HL-60 (cell line): ENCODE measurements at places on chromosomes 11 and 22.

- peak; percentile 36 for DNase-seq
Observed at GRCh38 chr22:26095256-26095956, 73.9 kb upstream of the SEZ6L start.

DNA sequence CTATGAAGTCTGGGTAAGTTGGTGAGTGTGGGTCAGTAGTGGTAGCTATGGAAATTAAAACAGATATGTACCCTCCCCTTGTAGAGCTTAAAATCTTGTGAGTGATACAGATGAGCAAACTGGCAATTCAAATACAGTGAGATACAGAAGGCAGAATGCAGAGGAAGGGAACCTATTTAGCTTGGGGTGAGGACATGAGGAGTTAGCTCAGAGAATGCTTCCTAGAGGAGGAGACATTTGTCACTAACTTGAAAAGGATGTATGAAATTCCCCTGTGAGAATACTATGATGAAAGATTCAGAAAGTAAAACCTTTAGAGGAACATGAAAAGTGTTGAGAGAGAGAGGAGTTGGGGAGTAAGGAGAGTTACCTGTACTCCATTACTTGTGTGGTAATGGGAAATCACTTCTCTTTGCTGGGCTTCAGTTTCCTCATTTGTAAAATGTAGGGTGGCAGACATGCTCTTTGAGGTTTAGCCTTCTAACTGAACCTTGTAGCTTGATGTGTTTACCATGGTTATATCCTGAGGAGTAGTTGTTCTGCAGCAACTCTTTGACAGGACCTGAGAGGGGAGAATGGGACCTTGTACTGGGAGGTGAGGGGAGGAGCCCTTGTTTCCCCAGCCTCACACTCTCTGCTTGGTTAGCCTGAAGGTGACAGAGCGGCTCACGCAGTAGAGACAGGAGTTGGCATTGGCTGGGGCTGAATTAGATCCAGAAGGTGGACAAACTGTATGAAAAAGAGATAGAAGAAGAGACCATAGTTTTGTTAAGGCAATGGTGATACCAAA, 17.9 kb downstream of the SWAP70 start:
- no peak for DNase-seq

DNA sequence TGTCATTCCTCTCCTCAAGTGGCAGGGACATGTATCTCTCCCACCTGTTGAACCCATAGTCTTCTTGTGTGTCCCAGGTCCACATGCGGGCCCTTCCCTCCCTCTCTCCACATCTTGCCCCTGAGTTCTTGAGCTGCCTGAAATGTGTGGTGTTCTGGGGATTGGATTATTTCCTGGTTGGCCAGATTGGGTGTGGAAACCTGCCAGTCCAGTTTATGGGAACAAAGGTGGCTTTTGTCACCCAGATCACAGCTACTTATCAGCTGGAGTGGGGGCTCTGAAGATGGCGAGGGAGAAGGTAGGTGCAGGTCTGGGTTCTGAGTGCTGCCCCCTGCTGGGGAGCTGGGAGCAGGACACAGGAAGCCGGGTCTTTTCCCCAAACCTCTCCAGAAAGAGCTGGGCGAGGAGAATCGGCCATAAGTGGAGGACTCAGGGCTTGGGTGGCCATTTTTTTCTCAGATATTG, 14.2 kb downstream of the DTX4 start:
- no peak for DNase-seq

DNA sequence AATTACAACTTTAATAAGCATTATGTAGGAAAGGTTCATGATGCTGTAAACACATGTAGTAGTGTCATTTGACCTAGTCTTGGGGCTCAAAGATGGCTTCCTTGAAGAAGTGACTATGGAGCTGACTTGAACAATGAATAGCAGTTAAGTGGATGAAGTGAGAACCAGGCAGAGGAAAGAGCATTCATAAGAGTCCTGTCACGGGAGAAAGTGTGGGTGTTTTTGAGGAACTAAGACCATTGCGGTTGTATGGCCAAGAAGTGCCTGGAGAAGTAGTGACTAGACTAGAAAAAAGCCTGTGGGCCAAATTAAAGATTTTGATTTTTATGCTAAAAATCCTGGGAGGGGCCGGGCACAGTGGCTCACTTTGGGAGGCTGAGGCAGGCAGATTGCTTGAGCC, 7.2 kb upstream of the IL18BP start:
- peak; percentile 78 for DNase-seq

- no peak for DNase-seq
Observed at GRCh38 chr11:10628508-10629236, 60.2 kb upstream of the LYVE1 start.

GRCh38 chr11:101620026-101620425, 36.2 kb upstream of the TRPC6 start:
- no peak for DNase-seq

DNA sequence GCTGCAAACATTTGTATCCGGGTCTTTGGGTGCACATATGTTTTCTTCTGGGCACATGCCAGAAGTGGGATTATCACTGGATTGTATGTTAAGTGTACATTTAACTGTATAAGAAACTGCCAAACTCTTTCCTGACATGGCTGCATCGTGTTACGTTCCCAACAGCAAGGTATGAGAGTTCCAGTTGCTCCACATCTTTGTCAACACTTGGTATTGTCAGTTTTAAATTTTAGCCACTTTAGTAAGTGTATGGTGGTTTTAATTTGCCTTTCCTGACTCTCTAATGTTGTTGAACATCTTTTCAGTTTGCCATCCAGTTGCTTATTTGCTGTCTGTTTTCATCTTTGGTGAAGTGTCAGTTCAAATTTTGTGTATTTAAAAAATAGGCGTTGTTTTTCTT, 22.5 kb upstream of the SMIM38 start:
- no peak for DNase-seq

GRCh38 chr11:46305295-46305694, 27.8 kb downstream of the CREB3L1 start:
- DNase-seq = peak; percentile 83

GRCh38 chr11:70951139-70951804, 301.1 kb downstream of the SHANK2 start:
- DNase-seq = no peak

DNA sequence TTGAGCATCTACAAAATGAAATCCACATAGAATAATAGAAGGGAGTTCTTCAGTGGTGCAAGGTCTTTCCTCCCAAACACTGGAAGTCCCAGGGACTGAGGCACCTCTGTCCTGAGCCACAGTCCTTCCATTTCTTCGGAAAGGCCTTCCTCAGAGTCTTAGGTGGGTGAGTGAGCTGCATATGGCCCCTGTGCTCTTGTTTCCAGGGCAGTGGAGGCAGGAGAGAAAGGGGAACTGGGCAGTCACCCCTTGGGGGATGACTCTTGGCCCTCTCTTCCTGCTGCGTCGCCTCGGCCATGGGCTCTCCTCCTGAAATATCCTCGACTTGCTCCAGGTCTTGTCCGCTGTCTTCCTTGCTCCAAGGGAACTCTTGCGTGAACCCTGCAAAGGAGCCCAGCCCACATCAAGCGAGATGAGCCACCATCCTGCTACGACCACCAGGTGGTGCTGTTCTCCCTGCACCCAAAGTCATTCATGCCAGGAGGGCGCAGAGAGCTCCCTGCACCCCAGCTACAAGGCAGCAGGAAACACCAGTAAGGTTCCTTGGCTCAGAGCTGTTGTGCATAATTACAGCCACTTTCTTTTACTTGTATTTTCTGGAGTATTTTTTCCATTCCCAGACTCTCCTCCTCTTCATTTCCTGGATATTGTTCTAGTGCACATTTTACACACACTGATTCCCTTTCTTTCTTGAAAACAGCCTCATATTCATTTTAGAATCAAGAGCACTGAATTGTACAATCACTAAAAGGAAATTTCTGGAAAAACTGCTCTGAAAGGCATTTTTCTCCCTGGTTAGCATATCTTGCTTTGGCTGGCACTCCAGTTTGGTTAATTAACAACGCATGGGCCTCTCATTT, 397.8 kb downstream of the OPCML start:
- peak; percentile 20 for DNase-seq

DNA sequence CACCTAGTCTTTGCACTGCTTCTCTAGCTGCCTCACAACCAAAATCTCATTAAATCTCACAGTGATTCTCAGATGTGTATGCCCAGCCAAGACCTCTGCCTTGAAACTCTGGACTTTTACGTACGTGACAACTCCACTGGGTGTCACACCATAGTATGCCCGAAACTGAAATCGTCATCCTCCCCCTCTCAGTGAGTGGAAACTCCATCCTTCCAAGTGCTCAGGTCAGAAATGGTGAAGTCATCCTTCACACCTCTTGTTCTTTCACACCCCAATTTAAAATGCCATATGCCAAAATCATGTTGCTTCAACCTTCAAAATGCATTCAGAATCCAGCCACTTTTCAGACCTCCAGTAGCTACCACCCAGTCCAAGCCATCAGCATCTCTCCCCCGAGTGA, 42.5 kb downstream of the SFI1 start:
- DNase-seq = no peak

DNA sequence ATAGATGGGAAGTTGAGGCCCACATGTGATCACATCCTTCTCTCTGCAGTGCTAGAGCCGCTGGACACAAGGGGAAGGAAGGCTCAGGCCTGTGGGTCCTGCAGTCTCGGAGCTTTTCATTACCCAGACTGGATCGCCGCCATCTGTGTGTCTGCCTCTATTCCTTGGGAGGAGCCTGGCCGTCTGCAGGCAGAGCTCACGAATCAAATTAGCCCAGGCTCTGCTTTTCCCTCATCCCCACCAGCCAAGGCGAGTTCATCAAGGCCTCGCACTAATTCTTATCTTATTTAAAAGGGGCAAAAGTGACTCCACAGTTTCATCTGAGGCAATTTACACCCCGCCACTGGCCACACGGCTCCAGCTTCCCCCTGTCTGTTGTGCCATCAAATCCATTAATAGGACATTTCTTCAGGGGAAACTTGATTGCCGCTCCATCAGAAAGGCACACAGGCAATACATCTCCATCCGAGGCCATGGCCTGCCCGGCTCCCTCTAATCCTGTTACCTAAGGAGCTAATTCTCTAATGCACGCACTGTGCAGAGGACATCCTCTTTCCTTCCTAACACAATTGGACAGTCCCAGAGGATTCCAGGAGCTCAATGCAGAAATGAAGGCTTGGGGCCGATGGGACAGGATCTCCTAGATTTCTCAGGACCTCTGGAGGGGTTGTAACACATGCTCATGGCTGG, 3.3 kb upstream of the HTR3A start:
- DNase-seq = no peak

GRCh38 chr11:118625976-118626375, 18.6 kb downstream of the PHLDB1 start:
- DNase-seq = no peak

GRCh38 chr11:69964247-69964643, 113.9 kb upstream of the ANO1 start:
- no peak for DNase-seq

GRCh38 chr22:40721266-40721665, 42.0 kb downstream of the MCHR1 start:
- DNase-seq = no peak

GRCh38 chr11:3058753-3059664, 1.8 kb upstream of the CARS1 start:
- no peak for DNase-seq

DNA sequence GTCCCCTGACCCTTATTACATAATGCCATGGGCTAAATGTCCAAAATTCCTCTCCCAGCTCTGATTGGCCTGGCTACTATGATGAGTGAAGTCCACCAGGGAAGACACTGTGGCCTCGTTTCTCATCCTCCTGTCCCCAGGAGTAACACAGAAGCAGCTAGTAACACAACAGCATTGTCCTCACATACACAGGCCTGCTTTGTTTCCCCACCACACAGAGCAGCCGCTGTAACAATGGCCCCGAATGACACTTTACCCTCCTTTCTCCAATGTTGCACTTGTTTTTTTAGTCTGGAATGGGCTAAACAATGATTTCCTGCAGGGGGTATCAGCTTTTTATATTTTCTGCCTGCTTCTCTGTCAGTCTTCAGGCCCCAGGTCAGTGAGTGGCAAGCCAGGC, at the start of gene PRR5L:
TSS of gene PRR5L (plus strand) at position 363 of the 400 bp plus-strand sequence. CDS start 104,834 bp downstream, outside the sequence.
- DNase-seq = no peak
